ENCODE measurements at places on chromosomes 7 and 10.

DNA sequence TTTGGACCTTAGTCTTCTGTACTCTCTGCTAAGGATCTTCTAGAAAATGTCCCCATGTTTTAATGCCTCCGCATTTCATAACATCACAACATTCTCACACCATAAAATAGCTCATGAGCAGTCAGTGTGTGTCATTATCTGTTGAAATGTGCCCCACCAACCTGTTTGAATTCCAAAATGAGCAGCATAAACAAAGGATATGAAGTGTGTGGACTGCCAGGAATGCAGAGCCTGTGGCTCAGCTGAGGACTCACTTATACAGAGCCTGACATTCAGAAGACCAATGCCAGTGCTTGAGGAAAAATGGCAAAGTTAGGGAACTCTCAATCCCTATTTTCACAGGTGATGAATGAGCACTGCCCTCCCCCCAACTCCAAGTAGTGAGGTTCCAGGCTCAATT is 621.4 kb downstream of the POM121L12 start:
- no peak for DNase-seq

DNA sequence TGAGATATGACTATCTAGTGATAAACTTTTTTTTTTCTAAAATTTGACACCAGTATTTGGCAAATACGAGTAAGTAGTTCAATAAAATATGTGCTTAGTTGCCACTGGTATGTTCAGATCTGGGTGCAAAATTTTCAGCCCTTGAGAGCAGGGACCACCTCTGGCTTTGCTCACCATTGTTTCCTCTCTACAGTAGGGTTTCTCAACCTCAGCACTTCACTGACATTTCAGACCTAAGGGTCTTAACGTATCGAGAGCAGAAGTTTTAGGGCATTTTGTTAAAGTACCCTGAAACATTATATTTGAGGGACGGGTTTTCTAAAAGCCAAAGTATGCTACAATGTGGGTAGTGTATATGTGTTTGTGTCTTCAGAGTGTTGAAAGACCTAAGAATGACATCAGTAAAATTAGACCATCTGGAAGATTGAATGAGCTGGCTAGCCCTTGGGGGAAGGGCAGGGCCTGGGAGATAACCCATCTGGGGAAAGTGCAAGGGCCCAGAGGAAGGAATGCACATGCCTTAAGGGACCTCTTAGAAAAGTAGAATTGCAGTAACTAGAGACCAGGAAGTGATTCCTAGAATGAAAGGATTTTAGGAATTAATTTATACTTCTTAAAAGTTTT is 11.8 kb downstream of the BZW2 start:
- no peak for DNase-seq

DNA sequence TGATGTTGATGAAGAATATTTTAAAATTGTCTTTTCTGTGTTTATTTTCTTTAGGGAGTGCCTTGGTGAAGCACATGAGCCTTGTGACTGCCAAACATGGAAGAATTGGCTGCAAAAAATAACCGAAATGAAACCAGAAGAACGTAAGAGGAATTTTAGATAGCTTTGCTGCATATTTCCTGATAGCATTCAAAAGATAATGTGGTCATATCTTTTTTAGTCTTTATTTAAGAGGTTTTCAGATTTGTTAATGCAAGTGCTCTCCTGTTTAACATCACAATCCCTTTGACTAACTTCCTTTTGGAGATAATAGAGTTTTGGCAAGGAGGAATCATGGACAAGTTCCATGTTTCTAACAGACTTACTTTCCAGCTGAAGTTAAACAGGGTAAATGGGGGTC is 85.2 kb upstream of the GATAD1 start:
- no peak for DNase-seq

DNA sequence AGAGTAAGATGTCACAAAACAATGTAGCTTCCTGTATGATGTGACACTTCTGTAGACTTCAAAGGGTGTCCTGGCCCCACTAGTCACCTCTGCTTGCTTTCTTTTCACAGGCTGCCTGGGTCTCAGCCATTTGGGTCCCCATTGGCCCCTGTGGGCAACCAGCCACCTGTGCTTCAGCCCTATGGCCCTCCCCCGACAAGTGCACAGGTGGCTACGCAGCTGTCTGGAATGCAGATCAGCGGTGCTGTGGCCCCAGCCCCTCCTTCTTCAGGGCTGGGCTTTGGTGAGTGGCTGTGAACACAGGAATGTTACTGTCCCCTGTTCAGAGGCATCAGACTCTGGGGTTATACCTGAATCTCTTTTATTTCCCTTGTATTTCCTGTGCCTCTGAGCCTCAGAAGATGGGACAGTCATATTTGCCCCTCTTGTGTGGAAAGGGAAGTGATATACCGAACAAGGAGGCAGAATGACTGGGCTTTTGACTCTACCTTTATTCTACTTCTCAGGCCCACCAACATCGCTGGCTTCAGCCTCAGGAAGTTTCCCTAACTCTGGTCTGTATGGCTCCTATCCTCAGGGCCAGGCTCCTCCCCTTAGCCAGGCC is 15.4 kb downstream of the SEC24C start:
- DNase-seq = peak; percentile 19

DNA sequence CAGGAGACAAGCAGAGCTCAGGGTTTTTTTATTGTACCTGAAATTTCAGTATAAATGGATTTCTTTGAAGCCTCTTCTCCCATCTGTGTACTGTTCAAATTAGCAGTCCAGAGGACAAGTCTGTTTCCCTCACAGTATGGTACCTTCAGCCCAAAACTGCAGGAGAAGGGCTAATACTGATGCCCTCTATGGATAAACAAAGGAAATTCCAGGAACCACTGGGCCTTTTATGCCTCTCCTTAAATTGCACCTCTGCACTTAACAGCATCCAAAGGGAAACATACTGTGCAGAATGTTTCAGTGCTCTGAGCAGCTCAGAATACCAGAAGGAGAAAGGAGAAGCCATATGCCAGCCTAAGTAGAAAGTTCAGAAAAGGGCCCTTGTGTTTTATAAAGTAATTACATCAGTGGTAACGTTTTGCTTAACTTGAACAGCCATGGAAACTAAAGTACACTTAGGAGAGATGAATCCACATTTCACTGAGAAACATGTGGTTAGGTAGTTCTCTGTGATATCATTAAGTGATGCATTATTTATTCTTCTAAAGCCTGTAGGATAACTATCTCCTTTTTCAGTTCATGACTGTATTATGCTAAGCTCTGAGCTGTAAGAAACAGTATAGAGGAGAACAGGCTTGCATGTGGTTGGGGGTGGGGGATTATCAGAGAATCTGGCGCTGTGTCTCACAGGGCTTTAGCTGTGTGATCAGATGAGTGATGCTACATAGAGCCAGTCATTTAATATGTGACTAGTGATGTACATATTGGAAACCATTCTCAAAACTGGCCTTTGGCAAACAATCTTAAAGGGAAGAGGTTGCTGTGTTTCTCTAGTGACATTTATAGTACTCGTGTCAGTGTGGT is 111.3 kb downstream of the POU6F2 start:
- peak; percentile 55 for DNase-seq

GRCh38 chr7:46320956-46321355 is 399.9 kb upstream of the IGFBP3 start:
- DNase-seq = no peak

DNA sequence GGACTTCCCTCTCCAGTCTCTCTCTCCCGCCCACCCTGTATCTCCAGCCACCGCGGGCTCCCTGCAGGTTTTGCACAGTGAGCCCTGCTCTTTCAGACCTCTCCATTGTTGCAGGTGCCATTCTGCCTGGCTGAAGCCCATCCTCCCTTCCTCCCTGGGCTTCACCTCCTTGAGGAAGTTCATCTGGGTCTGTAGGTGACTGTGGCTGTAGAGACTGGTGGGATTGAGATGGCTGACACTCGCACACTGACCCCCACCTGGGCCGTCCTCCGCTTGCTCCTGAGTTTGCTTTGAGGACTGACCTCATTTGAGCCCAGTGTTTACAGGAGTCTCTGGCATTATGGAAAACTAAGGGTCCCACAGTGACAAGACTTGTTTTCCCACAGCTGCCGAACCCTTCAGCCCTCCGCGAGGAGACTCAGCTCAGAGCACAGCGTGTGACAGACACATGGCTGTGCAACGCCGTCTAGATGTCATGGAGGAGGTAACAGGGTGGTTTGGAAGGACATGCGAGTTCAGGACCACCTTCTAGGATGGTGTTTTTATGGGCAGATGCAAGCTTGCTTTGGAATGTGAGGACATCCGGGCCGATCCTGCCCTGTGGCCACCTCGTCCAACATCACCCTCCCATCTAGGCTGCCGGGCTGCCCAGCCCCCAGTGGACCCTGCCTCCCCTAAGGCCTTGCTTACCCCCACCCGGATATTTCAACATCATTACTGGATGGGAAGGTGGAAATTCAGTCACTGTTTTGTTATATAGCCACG is 9.3 kb downstream of the PLAC9 start:
- DNase-seq = peak; percentile 43

- no peak for DNase-seq
These were observed 19.3 kb downstream of the VKORC1L1 start for GRCh38 chr7:65892161-65892560.

- no peak for DNase-seq
These were observed 203.8 kb upstream of the SH2B2 start for GRCh38 chr7:102082693-102083368.

DNA sequence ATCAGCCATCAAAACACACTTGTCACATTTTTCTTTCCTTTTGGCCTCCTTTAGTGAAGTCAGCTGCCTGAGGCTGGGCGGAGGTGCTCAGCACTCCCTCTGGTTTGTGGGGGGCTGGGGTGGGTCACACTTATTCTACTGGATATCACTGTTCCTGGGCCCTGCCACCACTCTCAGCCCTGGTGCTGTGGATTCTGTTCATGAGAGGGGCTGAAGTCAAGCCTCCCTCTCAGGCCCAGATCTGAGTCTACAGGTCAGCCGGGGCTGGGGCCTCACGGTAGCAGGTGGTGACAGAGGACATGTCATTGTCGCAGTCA is 180.8 kb upstream of the TNS3 start:
- no peak for DNase-seq

- DNase-seq = no peak
These were observed 759 bp upstream of the ELAPOR2 start for GRCh38 chr7:87060288-87060537.

DNA sequence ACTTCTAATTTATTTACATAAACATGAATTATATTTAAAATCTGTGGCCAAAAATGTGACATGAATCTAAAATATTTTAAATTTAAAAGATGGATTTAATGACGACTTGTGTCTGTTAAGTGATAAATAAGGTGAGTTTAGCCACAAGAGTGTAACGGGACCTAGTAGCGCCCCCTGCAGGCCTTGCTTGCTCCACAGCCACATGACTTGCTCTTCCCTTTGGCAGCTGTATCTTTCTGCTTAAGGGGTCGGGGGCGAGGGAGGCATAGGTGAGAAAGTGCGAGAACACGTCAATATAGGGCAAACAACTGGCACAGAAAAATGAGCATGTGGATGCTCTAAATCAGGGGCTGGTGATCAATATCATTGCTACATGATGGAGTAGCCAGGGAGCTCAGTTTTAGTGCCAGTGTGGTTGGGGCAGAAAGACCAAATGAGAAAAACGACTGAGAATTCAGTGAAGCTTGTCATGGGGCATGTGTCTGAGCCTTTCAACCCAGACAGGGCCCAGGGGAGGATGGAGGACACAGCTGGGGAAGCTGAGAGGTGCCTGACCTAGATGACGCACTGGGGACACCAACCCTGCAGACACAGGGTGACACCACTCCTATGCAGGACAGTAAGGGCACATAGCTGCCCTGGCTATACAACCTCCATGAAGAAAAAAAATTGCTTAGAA is 49.8 kb downstream of the PAXIP1 start:
- peak; percentile 5 for DNase-seq

DNA sequence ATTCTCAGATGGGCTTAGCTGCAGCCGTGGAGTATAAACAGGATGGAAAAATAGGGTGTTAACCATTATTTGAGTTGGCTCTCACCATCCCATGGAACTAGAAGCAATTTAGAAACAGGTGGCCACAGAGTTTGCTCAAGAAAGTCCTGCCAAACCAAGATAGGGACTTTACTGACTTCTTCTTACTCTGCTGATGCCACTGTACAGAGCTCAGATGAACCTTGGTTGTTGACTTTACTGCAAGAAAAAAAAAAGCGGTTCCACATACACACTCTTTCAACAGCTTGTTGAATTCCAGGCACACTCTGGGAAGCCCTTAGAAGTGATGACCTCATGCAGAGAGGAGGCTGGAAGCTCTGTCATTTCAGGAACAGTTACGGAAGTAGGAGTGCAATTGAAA is 753.4 kb downstream of the NRG3 start:
- DNase-seq = no peak

DNA sequence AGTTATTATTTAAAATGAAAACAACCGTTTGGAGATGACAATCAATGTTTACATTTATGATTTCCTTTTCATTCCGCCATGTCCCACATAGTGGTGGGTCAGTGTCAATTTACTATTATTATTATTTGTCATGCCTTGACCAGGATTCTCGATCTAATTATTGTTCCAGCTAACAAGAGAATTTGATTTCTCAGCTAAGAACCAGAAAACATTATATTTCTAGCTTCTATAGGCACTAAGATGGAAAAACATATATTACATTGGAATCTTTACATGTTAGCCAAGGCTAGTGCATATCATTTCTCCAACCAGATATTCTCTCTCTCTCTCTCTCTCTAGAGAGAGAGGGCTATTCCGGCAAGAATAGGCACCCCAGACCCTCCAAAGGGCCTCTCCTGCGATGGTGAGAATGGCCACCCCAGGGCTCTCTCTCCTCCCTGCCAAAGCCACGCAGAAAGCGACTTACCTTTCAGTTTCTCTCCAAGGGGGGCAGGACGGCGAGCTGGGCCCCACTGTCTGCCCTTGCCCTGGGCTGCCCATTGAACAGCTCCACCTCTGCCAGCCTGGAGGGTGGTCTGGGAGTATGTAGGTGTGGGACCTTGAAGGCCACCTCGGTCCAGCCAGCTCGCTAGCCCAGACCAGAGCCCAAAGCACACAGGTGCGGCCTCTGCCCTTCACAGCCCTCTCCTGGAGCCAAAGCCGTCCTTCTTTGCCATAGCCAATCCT is 2.4 kb downstream of the HOXA3 start:
- peak; percentile 13 for DNase-seq

DNA sequence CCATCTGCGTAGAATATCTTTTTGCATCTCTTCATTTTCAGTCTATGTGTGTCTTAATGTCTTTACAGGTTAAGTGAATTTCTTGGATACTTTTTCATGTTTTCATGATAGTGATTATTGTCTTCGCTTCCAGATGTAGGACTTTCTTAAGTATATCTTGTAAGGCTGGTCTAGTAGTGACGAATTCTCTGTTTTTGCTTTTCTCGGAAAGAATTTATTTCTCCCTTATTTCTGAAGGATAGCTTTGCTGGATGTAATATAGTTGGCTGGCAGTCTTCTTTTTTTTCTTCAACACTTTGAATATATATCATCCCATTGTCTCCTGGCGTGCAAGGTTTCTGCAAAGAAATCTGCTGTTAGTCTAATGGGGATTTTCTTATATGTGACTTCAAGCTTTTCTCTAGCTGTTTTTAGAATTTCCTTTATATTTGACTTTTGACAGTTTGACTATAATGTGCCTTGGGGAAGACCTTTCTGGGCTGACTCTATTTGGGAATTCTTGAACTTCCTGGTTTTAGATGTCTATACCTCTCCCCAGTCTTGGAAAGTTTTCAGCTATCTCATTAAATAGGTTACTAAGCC is 14.3 kb downstream of the GTPBP4 start:
- DNase-seq = no peak

- no peak for DNase-seq
These were observed 5.1 kb upstream of the ADAMTS14 start for GRCh38 chr10:70666960-70667798.

- DNase-seq = no peak
These were observed 3.0 kb upstream of the HOXA1 start for GRCh38 chr7:27098578-27099451.
